ENCODE measurements at places on chromosomes 11 and 22.

- no peak for DNase-seq
Observed at GRCh38 chr11:13415201-13415600, 47.8 kb downstream of the BTBD10 start.

DNA sequence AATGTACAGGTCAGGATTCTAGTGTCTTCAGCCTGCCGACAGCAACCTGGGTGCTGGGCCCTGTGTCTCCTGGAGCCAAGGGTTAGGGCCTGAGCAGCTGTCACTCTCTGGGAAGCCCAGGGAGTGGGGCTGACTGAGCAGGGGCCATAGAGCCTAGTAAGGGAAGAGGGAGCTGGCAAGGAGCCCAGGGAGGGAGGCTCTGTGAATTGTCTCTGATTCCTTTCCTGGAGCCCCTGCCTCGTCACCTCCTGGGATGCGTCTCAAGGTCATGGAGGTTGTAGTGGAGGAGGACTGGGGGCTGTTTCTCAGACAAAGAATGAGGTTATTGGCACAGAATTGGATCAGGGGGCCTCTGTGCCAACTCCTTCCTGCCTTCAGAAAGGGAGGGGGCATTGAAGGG lies 11.8 kb downstream of the SOX10 start:
- no peak for DNase-seq

- DNase-seq: no peak
Observed at GRCh38 chr11:61647529-61647928, 32.7 kb upstream of the DAGLA start.

DNA sequence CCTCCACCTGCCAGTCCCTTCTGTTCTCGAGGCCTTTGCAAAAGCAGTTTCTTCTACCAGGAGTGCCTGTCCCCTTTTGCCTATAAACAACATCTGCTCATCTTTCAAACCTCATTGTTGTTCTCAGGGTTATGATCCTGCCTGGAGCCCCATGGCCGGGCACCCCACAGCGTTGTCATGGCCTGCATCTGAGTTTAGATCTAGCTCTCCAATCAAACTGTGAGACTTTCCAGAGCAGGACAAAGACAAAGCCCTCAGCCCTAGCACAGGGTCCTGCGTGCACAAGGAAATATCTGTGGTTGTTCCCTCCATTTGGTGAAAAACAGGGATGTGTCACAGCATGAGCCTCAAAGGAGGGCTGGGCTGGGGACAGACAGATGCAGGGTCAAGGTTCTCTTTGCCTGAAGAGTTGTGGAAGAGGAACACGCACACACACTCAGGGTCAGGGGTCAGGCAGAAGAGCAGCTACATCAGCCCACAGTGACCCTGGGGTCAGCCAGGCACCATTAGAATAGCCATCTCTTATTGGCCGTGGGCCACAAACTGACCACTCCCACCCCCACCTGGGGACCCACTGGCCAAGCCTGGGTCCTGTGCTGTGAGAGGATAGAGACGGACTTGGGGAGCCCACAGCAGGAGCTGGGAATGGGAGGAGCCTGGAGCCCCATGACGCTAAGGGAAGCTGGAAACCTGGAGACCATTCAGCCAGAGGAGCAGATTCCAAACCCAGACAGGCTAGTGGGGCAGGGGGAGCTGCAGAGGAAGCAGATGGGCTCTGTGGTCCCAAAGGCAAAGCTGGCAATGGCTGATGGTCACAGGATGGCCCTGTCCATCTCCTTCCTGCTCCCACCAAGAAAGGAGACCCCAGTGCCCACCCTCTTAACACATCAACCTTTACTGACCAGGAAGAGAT lies 99.4 kb downstream of the PDE2A start:
- DNase-seq: no peak

DNA sequence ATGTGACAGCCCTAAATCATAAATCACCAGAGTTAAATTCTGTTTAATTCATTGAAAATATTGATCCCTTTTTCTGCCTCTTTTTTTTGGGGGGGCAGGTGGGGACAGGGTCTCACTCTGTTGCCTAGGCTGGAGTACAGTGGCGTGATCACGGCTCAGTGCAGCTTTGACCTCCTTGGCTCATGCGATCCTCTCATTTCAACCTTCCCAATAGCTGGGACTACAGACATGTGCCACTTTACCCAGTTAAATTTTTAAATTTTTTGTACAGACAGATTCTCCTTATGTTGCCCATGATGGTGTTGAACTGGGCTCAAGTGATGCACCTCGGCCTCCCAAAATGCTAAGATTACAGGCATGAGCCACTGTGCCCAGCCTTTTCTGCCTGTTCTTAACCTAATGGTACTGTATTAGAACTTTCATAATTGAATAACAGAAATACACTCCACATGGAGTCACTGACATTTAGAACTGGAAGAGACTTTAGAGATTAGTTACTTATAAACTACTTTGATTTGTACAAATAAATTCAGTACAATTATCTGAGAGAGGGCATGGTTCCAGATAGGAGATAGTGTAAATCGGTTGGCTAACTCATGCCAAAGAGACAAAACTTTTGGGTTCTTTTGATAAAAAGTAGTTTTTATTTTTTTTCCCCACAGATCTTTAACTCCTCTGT lies 76.4 kb upstream of the PRODH start:
- DNase-seq: no peak

- no peak for DNase-seq
Observed at GRCh38 chr11:3205261-3206155, 13.1 kb downstream of the MRGPRG start.

- no peak for DNase-seq
Observed at GRCh38 chr11:115199481-115200069, 304.6 kb downstream of the CADM1 start.

GRCh38 chr11:61682093-61682732 lies 2.0 kb downstream of the DAGLA start:
- DNase-seq: no peak

DNA sequence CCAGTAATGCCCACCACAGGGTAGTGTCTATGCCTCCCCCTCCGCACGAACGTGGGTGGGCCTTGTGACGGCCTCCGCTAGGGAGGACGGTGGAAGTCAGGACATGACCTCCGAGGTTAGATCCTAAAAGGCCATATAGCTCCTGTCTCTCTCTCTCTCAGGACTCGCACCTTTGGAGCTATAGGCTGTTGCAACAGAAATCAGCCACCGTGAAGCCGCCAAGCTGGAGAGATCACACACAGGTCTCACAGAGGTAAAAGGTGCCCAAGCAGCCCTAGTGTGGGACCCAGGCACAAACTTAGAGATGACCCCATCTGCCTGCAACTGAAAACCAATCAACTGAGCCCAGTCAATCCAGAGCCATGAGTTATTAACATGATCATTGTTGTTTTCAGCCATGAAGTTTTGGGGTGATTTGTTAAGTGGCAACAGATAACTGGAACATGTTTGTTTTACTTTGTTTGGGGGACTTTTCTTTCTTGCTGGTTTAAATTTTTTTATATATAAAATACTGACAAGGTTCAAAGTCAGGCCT lies 7.4 kb upstream of the NAP1L4 start:
- DNase-seq: no peak

DNA sequence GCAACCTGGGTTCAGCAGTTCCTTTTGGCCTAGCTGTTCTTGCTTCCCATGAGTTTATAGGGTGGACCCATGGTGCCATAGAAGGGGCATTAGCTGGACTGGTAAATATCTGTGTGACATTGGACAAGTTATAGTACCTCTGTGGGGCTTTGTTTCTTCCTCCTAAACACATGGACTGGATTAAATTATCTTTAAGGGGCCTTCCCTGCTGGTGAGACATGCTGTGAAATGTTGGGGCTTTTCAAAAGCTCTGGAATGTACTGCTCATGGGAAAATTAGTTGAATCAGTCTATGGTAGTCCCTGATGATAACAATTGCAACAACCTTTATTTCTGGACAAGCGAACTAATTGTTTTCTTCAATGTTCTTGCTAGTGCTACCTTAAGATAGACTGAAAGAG lies 276.2 kb downstream of the BLID start:
- DNase-seq: no peak

GRCh38 chr11:79083352-79083751 lies 357.5 kb downstream of the TENM4 start:
- no peak for DNase-seq

GRCh38 chr11:83206221-83206620 lies 12.7 kb downstream of the ANKRD42 start:
- DNase-seq: no peak

GRCh38 chr11:117466966-117467365 lies 139.3 kb downstream of the CEP164 start:
- DNase-seq: no peak

DNA sequence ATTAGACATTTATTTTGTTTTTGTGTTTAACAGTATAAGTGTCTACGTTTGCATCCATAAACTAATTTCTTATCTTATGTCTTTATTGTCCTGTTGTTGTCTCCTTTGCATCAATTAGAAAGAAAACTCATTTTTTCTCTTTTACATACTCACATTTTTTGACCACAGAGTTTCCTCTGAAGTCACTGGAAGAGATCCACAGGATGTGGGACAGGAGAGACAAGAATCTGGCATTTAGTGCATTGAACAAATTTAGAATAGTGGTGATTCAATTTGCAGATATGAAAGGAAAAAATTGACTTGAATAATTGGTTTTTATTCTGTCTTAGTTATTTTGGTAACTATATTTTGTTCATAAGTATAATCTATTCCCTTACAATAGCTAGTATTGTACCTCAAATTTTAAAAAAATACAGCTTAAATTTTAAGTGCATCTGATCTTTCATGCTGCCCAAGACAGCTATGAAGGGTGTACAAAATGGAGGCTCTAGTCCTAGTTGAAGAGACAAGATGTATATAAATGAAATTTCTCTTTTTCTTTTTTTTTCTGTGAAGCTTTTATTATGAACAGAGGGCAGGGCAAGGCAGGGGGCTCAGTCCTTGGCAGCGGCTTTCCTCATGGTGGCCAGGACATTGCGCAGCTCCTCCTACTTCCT lies 24.4 kb downstream of the HORMAD2 start:
- no peak for DNase-seq

- no peak for DNase-seq
Observed at GRCh38 chr11:8257003-8257664, 6.5 kb downstream of the LMO1 start.

- DNase-seq: no peak
Observed at GRCh38 chr22:39474351-39475111, 17.7 kb downstream of the MGAT3 start.

- no peak for DNase-seq
Observed at GRCh38 chr22:21622011-21622918, 7.6 kb downstream of the YDJC start.

GRCh38 chr22:41819257-41819656 lies 13.6 kb upstream of the SREBF2 start:
- no peak for DNase-seq

GRCh38 chr22:21972293-21972779 lies 10.3 kb downstream of the TOP3B start:
- DNase-seq: no peak

GRCh38 chr11:28481616-28482480 lies 373.7 kb downstream of the METTL15 start:
- no peak for DNase-seq

GRCh38 chr11:10476927-10477689 lies 22.0 kb downstream of the AMPD3 start:
- DNase-seq: no peak

GRCh38 chr11:120442031-120442430 lies 69.5 kb upstream of the GRIK4 start:
- no peak for DNase-seq

- DNase-seq: no peak
Observed at GRCh38 chr11:64834723-64835615, 9.5 kb downstream of the CDC42BPG start.

- DNase-seq: no peak
Observed at GRCh38 chr11:124278261-124278660, 22.1 kb downstream of the OR8G5 start.

- DNase-seq: no peak
Observed at GRCh38 chr11:130047141-130047540, 22.6 kb upstream of the APLP2 start.

- DNase-seq: no peak
Observed at GRCh38 chr22:49885281-49885680, 31.6 kb downstream of the ZBED4 start.

- no peak for DNase-seq
Observed at GRCh38 chr22:35479985-35480550, 60.6 kb upstream of the RASD2 start.

GRCh38 chr11:73240190-73240781 lies 22.2 kb downstream of the P2RY2 start:
- DNase-seq: no peak

- DNase-seq: no peak
Observed at GRCh38 chr11:2788168-2789071, 88.6 kb upstream of the KCNQ1OT1 start.

DNA sequence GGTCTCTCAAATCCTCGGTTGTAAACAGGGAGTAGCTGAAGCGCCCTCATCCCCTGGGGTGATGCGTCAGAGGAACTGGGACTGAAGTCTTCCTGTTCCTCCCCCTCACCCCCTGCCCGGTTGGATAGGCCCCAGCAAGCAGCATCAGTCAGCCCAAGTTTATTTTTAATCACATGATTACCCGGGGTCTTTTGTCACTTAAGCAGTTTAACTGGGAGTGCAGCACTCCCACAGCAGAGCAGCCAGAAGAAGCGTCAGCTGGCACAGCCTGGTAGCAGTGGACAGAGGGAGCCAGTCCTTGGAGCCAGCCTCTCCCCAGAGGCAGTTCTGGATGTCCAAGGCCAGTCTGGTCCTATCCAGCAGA lies 342.1 kb downstream of the CTTN start:
- DNase-seq: no peak
